ENCODE measurements at places on chromosomes 3 and 15.

GRCh38 chr3:191398607-191399006 lies 62.4 kb upstream of the PYDC2 start:
- no peak for DNase-seq

- no peak for DNase-seq
These were observed 174.7 kb downstream of the CD47 start for GRCh38 chr3:107916171-107916570.

- no peak for DNase-seq
These were observed 164.3 kb upstream of the GMNC start for GRCh38 chr3:191026746-191027145.

DNA sequence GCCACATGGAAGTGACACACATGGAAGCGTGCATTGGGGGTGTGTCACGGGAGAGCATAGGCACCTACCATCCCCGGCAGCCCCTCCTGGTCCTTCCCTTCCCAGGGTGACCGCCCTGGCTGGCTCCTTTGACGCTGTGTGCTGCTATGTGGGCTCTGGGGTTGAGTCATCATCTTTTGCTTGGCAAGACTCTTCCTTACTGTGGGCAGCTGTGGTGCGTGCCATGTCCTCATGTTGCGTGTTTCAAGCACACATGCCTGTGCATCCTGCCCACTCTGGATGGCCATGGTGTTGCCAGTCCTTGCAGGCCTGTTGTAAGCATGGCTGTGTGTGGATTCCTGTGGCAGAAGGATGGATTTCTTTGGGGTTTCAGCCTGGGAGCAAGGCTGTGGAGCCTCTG lies 14.0 kb downstream of the PLXNA1 start:
- DNase-seq = no peak

DNA sequence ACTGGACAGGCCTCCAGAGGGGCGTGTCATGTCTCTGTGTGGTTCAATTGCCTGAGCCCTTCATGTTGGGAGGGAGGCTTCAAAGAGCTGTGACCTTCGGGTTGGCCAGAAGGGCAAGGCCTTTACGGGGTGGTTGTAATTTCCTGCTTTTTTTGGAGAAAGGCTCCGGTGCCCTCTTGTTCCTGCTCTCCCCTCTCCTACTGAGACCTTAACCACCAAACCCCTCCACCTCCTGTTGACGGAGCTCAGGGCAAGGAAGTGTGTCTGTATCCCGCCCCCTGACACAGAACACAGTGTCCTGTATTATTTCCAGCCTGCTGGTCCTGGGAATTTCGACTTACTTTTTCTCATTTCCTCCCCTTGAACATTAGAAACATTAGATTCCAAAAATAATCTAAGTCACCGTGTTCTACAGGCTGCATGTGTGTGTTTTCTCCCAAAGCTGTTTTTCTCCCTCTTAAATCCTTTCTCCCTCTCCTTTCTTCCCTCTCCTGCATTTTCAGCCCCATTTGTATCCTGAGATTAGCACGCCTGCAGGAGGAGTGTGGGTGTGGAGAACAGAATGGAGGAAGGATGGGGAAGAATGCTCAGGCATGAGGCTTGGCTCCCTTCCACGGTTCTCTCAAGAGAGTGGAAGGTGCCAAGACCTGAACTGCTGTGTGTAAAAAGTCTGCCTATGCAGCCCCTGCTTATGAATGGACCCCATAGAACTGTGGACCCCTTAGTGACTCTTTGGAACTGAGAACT lies 285.4 kb upstream of the ROPN1 start:
- DNase-seq = no peak

GRCh38 chr15:86060674-86061073 lies 19.0 kb upstream of the AGBL1 start:
- no peak for DNase-seq

GRCh38 chr3:4404881-4405280 lies 62.2 kb downstream of the SUMF1 start:
- no peak for DNase-seq

DNA sequence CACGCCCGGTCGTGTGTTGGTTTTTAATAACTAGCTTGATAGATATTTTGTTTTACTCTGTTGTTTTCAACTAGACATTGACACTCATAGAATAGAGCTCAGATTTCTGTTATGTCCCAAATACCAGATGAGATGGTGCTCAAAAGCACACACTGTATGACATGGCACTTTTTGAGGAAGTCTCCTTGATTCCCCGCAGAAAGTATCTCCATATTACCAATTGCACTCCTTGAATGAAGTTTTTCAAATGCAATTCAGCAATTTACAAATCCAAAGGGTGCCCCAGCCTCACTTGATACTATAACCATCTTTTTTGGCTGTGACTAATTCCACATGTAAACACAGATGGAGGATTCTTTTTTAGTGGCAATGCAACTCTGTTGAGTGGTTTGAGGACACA lies 92.0 kb upstream of the IGF1R start:
- no peak for DNase-seq

DNA sequence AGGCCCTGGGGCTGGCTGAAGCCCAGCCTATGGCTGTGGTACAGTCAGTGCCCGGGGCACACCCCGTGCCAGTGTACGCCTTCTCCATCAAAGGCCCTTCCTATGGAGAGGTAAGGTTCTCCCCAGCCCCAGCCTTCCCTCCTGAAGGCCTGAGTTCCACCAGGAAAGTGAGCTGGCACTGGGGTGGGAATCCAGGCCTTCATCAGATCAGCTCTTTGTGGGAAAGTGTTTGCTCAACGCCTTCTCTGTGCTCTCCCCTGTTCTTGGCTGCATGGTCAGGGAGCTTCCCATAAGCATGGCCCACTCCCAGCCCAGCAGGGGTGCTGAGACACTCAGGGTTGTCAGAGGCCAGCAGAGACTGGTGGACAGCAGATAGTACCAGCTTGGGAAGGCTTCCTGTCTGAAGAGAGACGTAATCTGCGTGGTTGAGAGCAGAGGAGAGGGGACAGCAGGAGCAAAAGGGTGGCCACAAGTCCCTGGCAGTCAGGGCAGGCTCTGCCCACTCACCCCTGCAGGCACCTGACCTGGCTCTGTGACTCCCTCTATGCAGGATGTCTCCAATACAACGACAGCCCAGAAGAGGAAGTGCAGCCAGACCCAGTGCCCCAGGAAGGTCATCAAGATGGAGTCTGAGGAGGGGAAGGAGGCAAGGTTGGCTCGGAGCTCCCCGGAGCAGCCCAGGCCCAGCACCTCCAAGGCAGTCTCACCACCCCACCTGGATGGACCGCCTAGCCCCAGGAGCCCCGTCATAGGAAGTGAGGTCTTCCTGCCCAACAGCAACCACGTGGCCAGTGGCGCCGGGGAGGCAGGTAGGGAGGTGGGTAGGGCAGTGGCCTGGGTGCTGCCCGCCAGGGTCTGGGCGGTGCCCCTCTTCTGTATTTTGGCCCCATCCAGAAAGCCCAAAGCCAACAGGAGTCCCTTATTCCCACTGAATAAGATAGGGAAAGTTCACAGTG lies 38.4 kb downstream of the PML start:
- no peak for DNase-seq

DNA sequence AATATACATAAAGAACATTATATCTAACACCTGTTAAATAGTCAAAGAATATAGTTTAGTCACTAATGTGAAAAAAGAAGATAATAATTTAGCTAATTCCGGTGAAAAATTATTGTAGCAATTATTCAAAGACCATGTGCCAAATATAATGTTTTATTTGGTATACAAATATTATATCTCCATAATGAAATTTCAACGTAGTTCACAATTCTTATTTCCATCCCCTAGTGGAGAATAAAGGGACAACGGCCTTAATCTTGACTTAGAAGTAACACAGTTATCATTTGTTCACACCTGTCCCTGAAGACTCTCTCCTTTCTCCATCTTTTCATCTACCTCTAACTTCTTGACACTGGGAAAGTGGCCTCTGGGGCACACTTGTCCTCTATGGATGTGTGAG lies 213.4 kb downstream of the ERC2 start:
- no peak for DNase-seq

GRCh38 chr3:4508048-4508981 lies 15.2 kb downstream of the ITPR1 start:
- DNase-seq = no peak

GRCh38 chr3:16378920-16379319 lies 113.9 kb downstream of the OXNAD1 start:
- DNase-seq = peak; percentile 38

DNA sequence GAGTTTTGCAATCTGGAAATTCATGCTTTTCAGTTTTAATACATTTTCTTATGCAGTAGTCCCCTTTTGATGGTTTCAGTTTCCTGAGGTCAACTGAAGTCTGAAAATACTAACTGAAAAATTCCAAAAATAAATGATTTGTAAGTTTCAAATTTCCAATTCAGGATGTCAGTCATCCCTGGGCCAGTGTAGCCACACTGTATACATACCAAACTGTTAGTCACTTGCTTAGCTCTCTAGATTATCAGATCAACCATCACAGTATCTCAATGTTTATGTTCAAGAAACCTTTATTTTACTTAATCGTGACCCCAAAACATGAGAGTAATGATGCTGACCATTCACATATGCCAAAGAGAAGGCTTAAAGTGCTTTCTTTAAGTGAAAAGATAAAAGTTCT lies 715.5 kb downstream of the GBE1 start:
- no peak for DNase-seq

GRCh38 chr15:73915082-73915481 lies 11.2 kb upstream of the LOXL1 start:
- DNase-seq = no peak

DNA sequence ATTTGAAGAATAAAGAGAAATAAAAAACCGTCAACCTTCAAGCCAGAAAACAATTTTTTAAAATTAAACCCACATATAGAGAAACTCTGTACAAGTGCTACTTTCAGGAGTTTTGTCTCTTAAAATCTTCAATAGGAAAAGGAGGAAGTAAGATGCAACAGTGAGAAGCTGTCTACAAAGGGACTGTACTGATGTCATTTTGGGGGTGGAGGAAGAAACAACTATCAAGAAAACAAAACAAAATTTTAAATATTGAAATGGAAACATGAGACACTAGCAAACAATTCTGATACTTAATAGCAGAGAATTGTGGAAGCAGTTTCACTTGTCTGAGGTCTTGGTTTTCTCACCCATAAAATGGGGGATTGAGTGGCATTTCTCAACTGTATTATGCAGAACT lies 84.4 kb downstream of the SLMAP start:
- no peak for DNase-seq

GRCh38 chr15:88814393-88814792 lies 11.2 kb downstream of the ACAN start:
- no peak for DNase-seq

- no peak for DNase-seq
These were observed 319.3 kb upstream of the CFAP20DC start for GRCh38 chr3:59368900-59369675.

- DNase-seq = no peak
These were observed 716.9 kb downstream of the ZBBX start for GRCh38 chr3:166663194-166663593.

GRCh38 chr3:34263101-34263621 lies 464.7 kb downstream of the PDCD6IP start:
- no peak for DNase-seq

GRCh38 chr3:53589201-53589600 lies 94.8 kb downstream of the CACNA1D start:
- no peak for DNase-seq

DNA sequence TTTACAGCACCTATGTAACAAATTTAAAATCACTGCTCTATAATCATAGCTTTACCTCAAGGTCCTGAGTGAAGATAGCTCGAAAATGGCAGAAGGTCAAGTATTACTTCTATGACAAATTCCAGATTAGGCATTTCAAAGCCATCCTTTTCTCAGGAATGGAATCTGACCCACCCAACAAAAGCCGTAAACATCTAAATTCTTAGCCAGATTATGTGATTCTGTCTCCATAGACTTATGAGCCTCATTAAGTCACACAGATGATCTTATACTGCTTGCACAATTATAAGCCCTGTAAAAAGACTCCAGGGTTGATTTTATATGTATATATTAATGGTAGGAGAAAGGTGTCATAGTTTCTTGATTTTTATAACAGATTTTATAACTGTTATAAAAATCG lies 56.9 kb downstream of the CEP152 start:
- DNase-seq = no peak

DNA sequence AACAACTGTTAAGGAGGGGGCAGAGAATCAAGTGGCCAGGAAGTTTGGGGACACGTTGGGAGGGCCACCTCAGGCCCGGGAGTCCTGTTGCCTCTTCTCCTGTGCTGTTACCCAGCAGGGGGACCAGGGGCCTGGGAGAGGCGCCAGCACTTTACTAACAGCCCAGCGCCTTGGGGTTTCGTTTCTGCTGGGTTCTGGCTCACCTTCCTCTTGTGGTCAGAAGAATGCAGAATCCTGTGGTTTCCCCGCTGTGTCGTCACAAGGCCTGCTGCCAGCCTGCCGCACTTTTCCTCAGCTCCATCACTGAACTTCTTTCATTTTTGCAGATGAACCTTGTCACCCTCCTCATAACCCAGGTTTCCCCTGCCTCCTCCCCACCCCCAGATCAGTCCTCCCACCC lies 67.7 kb downstream of the SLC30A4 start:
- peak; percentile 85 for DNase-seq

DNA sequence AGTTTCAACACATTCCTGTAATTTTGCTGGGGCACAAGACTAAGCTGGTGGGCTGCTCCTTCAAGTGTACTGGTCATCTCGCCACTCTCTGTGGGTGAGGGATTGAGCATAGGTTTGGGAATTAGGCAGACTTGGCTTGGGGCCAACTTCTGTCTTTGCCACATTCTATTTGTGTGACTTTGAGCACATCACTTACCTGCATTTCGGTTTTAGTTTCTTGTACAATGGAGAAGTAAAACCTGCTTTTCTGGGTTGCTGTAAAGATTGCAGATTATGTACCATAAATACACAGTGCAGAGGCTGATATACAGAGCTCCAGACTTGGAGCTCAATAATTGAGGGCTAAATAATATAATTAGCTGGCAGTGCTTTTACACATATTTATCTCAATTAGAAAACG lies 162.1 kb downstream of the C3orf38 start:
- no peak for DNase-seq

DNA sequence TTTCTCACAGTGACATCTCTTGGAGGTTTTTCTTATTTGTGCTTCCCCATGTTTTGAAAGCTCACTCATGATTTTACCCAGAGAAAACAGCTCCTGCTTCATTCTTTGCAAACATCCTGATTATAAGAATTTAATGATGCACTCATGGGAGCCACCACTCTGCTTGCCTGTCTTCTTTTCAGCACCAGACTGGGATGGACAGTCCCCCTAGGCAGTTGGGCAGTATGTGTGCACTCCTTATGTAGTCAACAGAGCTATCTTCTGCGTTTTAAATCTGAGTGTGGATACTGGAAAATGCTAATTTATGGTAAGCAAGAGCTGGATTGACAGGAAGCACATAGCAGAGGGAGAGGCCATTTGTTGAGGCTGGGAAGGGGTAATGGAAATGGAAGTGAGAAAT lies 276.1 kb downstream of the AGBL1 start:
- DNase-seq = no peak
